CD4-positive, alpha-beta T cell treated with Interleukin-2 at 100 ng/mL for 4 hours (primary cell): ENCODE measurements at places on chromosomes 11 and 22.

DNA sequence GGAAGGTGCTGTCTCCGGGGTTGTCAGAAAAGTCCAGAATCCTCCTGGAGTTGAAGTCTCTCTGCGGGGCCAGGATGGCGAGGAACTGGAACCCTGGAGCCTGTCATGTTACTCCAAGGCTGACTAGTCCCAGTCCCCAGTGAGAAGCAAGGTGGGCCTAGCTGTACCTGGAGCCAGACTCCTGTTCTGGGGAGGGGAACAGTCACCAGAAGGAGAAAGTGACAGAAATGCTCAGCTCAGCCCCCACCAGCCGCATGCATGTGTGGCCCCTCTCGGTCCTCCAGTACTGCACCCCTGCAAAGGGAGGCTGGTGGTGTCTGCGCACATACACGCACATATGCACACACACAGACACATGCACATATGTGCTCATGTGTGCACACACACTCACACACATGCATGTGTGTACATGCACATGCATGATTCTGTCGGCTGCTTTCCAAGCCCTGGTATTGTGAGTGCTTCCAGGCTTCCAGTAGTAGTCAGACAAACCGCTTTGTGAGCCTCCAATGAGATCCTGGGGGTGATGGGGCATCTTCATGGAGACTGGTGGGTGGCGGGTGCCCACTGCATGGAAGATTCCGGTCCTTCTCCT lies 54.3 kb downstream of the RTL6 start:
- DNase-seq, result no peak

DNA sequence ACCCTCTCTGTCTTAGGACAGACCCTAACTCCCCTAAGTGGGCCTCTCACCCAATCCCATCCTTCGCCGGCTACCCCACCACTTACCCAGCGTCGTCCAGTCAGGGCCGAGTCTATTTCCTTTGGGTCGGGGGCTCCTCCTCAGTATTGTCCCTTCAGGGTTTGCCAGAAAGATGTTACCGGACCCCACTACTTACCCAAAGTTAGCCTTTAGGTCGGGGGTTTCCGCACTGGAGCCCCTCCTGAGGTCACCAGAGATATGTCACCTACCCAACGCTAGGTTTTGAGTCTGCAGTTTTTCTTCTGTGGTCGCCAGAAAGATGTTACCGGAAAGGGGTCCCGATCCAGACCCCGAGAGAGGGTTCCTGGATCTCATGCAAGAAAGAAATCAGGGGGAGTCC lies 17.9 kb upstream of the B4GALNT4 start:
- DNase-seq, result no peak

- no peak for DNase-seq
These were observed 3.4 kb downstream of the ZNF195 start for GRCh38 chr11:3375552-3375951.

GRCh38 chr11:74142624-74143023 lies 28.2 kb downstream of the C2CD3 start:
- DNase-seq, result no peak

DNA sequence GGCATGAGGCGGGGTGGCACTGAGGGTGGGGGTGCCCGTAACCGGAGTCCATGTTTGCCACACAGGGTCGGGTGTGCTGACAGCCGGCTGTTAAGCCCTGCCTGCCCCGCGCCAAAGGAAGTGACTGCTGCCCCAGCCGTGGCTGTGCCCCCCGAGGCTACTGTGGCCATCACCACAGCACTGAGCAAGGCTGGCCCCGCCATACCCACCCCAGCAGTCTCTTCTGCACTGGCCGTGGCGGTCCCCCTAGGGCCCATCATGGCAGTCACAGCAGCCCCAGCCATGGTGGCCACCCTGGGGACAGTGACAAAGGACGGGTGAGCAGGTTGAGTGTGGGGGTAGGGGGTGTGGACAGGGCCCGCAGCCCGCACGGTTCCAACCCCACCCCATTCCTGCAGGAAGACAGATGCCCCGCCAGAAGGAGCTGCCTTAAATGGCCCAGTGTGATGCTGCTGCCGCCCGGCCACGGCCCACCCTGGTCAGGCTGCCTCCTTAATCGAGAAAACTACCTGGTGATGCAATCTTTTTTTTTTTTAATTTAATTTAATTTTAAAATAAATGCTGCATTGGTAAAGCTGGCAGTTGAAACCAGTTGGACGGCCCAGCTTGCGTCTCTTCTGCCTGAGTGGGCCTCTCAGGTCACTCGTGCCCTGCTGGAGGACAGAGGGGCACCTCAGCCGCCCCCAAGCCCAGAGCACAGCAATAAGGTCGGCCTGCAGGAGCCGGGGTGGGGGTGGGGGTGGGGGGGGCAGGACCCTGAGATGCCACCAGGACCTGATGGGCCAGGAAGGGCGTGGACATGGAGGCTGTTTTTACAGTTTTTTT lies 30.8 kb downstream of the SBF1 start:
- DNase-seq, result no peak

DNA sequence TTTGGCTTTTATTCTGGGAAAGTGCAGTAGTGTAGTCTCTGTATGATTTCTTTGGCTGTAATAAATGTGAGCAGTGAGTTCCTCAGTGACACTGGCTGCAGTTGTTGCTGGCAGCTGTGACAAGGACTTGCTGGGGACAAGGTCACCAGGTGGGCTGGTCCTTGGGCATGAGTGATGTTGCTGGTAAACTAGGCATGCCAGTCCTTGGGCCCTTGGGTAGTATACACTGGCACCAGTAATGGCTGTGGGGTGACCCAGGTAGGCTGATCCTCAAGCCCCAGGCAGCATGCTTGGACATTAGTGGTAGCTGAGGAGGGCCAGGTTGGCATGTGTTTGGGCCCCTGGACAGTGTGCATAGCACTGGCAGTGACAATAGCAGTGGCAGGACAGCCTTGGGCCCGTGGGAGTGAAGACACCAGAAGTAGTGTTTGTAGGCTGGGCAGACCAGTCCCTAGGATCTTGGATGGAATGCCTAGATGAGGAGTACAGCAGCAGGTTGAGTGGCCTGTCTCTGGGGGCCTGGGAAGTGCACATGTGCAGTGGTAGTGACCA lies 164.3 kb downstream of the GUCY1A2 start:
- DNase-seq, result no peak

GRCh38 chr11:82176365-82176764 lies 557.3 kb downstream of the FAM181B start:
- DNase-seq, result no peak

DNA sequence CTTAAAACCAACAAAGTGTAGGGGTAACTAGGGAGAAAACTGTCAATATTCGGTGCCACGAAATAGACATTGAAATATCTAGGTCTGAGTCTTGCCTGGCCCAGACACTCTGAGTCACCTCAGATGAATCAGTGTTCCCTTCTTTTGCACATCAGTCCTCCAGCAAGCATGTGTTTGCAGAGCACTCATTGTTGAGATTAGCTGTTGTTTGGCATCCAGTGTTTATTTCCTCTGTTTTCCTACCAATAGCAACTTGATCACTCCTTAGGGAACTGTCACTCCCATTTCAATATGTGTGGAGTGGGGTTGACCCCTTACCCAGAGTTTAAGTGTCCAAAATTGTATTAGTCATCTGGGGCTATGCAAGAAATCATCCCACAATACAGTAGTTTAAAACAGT lies 4.7 kb upstream of the ASCC2 start:
- DNase-seq, result no peak

- no peak for DNase-seq
These were observed 105.8 kb upstream of the ARHGAP42 start for GRCh38 chr11:100581318-100581717.

DNA sequence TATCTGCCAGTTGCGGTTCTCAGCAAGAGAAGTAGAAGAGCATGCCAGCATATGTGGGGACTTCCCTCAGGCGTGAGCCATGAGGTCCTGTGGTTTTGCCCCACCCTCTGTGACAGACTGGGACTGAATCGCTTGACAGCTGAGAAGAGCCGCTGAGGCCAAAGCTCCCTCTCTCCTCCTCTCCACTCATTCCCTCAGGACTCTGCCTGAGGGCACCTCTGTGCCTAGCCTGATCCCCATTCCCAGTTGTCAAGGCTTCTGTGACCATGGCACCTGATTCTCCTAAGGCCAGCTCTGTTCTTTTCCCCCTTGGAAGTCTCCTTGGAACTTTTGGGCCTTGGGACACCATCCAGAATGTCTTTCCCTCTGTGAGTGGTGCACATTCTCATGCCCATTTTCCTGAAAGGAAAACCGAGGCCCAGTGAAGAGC lies 27.0 kb downstream of the ART5 start:
- DNase-seq, result peak; percentile 47

DNA sequence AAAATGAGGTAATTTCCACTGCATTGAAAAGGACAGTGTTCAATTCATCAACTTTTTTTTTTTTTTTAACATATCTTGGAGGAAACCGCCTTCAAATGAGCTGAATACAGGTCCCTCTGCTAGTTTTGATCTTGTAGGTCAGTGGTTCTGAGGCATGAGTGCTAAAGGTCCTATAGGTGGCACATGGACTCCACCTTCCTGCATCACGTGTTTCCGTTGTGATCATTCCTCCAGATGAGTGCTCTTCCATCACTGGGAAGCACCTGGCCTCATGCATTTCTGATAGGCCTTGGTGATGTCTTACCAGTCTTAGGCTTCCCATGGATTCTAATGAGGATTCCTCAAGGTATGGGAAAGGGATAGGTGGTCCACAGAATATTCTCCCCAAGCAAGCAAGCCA lies 37.8 kb downstream of the FDX1 start:
- no peak for DNase-seq

GRCh38 chr22:42820045-42820763 lies 36.9 kb downstream of the ARFGAP3 start:
- DNase-seq, result peak; percentile 33

DNA sequence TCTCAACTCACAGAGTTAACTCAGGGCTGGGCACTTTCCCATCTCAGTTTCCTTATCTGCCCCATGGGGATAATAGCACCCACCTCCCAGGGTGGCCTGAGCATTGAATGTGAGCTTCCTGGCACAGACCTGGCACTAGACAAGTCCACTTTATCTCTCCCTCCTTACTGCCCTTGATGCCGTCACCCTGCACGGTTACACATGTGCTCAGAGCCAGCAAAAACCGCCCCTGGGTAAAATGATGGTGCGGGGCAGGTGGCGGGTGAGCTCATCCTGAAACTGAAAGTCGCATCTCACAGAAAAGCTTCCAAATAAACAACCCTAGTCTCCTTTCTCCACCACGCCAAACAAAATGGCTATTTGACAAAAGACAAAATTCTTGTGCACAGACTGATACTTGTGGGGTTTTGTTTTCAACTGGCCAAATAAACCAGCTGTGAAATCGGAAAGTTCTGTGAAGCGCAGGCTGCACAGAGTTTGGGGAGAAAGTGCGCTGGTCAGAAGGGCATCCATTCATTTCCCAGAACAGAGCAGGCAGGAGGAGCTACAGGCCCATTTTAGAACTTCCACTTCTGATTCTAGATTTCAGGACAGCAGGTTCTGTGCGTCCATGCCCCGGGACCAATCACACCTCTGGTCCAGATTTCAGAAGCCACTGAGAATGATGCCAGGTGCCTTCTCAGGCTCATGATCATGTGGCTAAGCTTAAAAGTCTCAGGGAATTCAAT lies 138.1 kb downstream of the SHANK2 start:
- DNase-seq, result no peak

DNA sequence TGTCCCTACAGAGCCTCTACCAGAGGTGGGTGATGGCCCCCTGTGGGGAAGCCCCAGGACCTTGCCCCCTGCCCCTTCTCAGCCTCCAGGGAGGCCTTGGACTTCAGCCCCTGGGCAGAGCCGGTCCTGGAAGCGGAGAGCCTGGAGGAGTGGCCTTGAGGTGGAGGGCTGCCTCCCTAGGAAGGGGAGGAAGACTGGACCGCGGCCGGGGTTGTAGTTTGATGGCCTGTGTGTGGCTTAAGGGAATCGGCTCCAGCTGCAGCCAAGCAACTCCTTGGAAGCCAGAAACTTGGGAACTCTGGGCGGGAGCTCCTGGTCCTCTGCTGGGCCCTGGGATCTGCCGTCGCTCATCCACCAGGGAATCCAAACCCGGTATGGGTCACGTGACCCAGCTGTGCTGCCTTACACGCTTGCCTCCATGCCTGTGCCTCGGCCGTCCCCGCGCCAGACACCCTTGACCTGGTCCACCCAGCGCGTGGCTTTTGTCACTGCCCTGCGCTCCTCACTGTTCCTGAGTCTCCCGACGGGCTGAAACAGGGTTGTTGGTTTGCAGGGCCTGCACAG lies 23.5 kb upstream of the ARHGAP8 start:
- DNase-seq, result no peak

DNA sequence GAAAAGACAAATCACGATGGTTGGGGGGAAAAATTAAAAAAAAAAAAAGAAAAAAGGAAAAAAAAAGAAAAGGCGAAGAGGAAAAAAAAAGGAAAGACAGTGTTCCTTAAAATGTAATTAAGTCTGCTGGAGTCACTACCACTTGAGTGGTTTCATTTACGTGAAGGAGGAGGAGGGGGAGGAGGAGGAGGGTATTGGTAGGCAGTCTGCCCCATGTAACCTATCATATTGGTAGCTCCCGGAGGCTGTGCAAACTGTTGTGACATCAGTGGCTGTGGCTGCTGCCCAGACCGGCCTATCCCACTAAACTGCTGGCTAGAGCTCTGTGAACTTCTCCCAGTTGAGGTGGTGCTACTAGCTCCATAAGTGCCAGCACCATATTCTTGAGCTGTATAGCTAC lies 17.9 kb downstream of the KDELR3 start:
- no peak for DNase-seq

- no peak for DNase-seq
These were observed 21.6 kb downstream of the P2RY2 start for GRCh38 chr11:73239571-73240189.

DNA sequence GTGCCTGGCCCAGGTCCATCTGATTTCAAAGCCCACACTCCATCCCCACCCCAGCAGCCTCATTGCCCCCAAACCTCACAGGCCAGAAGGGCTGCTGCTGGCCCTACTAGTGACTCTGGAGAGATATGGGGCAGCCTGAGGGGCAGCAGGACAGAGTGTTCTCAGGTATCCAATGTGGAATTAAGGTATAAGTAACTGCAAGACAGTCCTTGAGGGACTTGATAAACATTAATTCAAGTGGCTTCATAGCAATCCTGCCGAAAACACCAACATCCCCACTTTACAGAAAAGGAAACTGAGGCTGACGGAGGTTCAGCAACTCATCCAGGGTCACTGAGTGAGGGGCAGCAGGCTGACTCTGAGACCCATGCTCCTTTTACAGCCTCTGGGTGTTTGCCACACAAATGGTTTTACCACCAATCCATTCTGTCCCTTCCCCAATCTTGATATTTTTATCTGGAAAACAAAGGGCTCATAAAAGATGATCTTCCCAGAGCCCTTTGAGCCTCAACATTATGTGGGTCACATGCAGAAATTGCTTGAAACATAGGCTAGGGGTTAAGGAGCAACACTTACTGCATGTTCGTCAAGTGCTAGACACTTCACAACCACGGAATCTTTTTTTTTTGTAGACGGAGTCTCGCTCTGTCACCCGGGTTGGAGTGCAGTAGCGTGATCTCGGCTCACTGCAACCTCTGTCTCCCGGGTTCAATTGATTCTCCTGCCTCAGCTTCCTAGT lies 2.3 kb downstream of the NIPSNAP1 start:
- no peak for DNase-seq

DNA sequence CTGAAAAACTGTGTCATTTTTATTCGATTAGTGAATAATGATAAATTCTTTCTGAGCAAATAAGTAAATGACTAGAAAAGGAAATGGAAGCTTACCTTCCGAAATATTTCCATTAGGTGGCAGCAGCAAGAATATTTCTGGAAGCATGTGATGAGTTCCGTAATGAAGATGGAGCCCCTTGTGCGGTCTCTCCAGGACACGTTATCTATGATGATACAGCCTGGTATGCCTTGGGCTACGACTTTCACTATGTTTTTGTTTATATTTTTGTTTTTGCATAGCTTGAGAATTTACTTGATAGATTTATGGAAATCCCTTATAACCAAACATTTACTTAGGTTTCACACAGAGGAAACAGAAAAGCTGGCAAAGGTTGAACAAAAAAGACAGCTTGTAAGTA lies 25.7 kb downstream of the CASP5 start:
- DNase-seq, result no peak

- DNase-seq, result no peak
These were observed 26.2 kb upstream of the GAL start for GRCh38 chr11:68658097-68658496.
